EL (cell line): ENCODE measurements at places on chromosomes 13 and 19.

DNA sequence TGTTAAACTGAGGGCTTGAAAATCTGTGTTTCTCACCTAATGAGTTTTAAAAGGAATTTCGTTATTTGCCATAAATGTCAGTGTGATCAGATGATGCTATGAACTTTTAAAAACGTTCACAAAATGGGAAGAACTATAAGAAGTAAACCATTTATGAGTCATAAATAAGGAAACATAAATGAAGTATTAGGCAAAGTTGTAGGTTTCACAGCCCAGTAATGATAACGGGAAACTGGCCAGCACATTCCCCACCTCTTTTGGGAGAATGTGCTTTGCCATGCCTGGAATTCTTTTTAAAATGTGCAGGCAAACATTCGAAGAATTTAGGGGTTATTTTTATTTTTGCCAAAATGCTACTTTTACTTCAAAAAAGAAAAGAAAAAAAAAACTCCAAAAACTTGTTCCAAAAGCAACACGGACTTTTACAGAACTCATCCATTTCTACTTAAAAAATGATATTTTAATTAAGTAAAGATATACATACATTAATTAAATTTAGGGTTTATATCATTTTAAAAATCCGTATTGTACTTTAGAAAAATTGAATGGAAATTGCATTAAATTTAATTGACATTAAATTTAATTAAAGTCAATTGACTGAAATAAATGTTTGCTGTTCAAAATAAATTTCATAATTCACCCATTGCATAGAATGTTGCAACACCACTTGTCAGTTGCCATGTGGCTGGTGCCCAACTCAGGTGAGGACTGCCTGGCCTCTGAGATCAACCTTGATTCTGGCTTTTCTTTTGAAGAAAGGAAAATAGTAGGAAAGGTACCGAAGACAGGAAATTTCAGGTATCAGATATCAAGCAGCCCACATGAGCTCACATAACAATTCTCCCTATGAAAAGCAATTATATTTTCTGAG, 1198.5 kb downstream of the EFNB2 start:
- DNase-seq = peak; percentile 75

- DNase-seq = no peak
These were observed 14.4 kb downstream of the LILRA5 start for GRCh38 chr19:54298357-54299125.

- no peak for DNase-seq
These were observed 7.5 kb upstream of the B3GNT3 start for GRCh38 chr19:17787274-17787913.

DNA sequence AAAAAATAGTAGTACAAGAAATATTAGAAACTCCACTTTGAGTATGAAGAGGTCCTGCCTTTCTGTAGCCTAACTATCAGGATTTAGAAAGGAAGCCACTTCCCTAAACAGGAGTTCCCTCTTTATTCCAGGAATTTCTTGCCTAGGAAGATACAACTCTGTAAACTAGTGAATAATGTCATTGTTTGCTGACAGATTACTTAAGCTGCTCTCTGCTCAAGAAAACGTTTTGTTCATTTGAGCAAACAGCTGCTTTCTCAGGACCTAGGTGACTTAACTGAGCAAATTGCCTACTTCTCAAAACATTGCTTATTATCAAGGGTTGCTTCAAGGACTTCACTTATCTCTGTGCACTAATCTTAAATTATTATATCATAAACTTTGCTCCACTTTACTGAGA, 1419.4 kb upstream of the SLC10A2 start:
- no peak for DNase-seq

GRCh38 chr19:47122359-47123335, 8.0 kb upstream of the SAE1 start:
- DNase-seq = peak; percentile 92

DNA sequence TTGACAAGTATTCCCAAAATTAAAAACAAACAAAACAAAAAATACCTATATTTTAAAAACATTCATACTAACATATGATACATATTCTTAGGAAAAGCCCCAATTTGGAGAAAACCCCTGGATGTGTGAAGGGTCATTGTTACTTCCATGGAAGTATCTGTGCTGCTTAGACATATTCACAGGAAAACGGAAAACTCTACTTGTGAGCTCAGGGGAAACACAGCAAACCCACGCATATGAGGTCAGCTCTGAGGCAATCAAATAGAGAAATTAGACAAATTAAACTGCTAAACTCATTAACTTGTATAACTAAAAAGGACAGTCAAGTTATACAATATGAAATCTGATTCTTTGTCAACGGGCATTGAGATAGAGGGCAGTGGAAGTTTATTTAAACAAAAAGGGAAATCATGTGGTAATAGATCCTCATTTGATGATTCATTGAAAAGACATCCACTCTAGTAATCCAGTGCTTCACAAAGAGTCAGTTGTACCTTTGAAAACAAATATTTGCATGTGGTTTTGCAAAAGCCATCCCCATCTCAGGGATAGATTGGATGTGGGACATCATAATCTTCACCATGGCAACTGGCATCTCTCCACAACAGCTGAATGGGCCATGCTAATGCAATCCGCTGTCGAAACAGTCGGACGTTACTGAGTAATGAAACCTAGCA, 423.4 kb downstream of the ITGBL1 start:
- peak; percentile 8 for DNase-seq

GRCh38 chr19:38013913-38014580, 107.0 kb downstream of the SIPA1L3 start:
- no peak for DNase-seq

DNA sequence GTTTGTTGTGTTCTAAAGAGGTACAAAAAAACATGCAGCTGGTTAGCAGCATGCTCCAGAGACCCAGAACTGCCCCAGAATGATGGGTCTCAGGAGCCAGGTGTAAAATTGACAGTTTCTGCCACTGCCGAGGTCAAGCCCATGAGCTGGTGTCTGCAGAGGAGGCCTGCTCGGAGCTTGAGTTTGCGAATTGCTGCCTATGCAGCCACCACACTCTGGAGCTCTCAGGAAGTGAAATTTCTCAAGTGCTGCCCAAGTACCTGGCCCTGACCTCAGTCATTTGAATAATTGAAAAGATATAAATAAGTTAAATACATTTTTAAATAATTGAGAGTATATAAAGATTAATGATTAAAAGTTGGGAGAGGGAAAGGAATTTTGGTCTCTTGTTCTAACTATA, 66.4 kb downstream of the ZAR1L start:
- no peak for DNase-seq

DNA sequence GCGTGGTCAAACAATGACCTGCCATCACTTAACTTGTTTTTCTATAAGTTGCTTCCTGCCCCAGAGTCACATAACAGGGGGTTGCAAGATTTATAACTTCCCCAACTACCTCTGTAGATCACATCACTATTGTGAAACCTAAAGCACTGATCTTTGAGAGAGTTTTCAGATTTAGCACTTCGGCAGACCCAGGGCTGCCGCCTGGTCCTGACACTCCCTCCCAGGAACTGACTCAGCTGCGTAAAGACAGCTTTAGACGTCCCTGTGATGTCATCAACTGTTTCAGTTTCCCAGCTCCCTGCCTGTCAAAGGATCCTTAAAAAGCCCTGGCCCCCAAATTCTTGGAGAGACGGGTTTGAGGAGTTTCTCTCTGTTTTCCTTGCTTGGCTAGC, 33.3 kb downstream of the IGFL2 start:
- peak; percentile 54 for DNase-seq

DNA sequence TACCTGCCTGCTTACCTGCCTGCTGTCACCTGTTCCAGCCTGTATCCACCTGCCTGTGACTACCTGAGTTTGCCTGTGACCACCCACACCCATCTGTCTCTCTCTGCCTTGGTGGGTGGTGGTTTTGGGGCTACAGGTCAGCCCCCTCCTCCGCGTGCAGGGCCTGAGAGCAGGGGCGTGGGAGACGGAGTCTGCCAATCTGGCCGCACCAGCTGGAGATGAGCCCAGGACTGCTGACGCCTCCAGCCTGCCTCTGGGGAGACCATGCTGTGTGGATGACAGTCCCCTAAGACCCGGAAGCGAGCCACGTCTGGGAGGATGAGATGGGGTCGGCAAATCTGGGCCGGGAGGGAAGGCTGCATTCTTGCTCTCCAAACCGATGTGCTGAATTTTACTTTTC, 15.9 kb upstream of the KCTD15 start:
- DNase-seq = no peak

- DNase-seq = no peak
These were observed 4.2 kb downstream of the PLPPR2 start for GRCh38 chr19:11359421-11359820.

GRCh38 chr13:40251343-40252032, 415.0 kb downstream of the FOXO1 start:
- DNase-seq = no peak

DNA sequence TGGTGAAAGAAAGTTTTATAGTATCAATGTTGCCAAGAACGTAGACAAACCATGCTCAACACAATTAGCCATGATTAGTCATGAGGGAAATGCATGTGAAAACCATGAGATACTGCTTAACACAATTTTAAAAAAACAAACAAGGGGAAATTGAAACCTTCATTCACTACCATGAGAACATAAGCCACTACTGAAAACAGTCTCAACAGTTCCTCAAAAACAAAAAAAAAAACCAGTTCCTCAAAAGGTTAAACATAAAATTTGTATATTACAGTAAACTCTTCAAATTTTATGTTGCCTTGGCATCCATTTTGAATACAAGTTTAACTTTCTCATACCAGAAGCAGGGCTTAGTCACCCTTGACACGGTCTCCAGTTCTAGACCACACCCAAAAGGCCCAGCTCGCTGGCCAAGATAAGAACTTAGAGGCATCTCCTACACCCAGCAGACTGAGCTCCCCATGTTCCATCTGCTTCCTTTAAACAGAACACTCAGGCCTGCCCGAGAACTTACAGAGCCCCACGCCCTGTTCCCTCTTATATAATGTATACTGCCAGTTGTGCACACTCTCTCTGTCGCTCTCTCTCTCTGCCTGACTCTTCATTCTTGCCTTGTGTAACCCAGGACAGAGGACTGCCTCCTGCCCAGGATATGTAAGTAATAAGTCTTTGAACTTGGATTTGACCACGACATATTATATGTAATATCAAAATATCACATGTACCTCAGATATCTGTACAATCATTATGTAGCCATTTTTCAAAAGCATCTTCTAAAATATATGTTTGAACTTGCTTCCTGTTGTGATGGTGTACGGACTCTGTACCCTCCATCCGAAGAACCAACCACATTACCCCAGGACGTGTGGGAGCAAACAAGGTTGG, 67.4 kb downstream of the STK24 start:
- DNase-seq = peak; percentile 92

- peak; percentile 54 for DNase-seq
These were observed 502.3 kb downstream of the FOXO1 start for GRCh38 chr13:40164133-40164532.

GRCh38 chr13:113923376-113924063, 50.4 kb downstream of the C13orf46 start:
- no peak for DNase-seq
